ENCODE measurements at places on chromosomes 4 and X. TPM values are rescaled to one million over a fixed set of nuclear protein-coding genes. Genes with fewer than 3 reads are reported as not detected.

The AKAP14 gene
- not detected for total RNA-seq

The FGF5 gene
- total RNA-seq: 21.3 TPM

The SOWAHB gene
- 0.03 TPM for total RNA-seq

The GAGE12F gene
- not detected for total RNA-seq

The CRMP1 gene
- total RNA-seq: under 0.01 TPM

The SULT1E1 gene
- 10.7 TPM for total RNA-seq

The ARHGAP6 gene
- 3.8 TPM for total RNA-seq

The COL25A1 gene
- 0.91 TPM for total RNA-seq

The BMP15 gene
- total RNA-seq: not detected

The ABCE1 gene
- 130 TPM for total RNA-seq

The SHROOM3 gene
- total RNA-seq: 12.6 TPM

The ELOVL6 gene
- total RNA-seq: 14.2 TPM

The BTC gene
- 0.30 TPM for total RNA-seq

Measured in smooth muscle cell of the pulmonary artery (primary cell).